ENCODE measurements at places on chromosomes 4 and X. TPM values are rescaled to one million over a fixed set of nuclear protein-coding genes. Genes with fewer than 3 reads are reported as not detected.

Gene AADAT
- 2.4 TPM for polyA plus RNA-seq

Gene ZFP42
- polyA plus RNA-seq = 0.01 TPM

Gene TKTL2
- not detected for polyA plus RNA-seq

Gene BMP3
- 0.12 TPM for polyA plus RNA-seq

Gene SSX4B
- not detected for polyA plus RNA-seq
